Activated T-helper 17 cell treated with anti-CD3 and anti-CD28 coated beads, Interleukin-2, amount 50 U/mL, for 72 hours (primary cell): ENCODE measurements at places on chromosomes 2 and 18. TPM values are rescaled to one million over a fixed set of nuclear protein-coding genes. Genes with fewer than 3 reads are reported as not detected.

The PECR gene
- 27.8 TPM for total RNA-seq

The MC4R gene
- total RNA-seq, result not detected

The SP9 gene
- total RNA-seq, result not detected

The EMILIN2 gene
- 28.8 TPM for total RNA-seq

The ALPI gene
- total RNA-seq, result not detected

The IL1A gene
- total RNA-seq, result 4.3 TPM

The ZEB2 gene
- total RNA-seq, result 27.6 TPM

The COL5A2 gene
- total RNA-seq, result 0.32 TPM

The SERPINB4 gene
- total RNA-seq, result not detected

The CHRND gene
- total RNA-seq, result not detected

The UGT1A8 gene
- 0.42 TPM for total RNA-seq

The TNFAIP6 gene
- not detected for total RNA-seq

The CABLES1 gene
- total RNA-seq, result 2.7 TPM

The LOXL3 gene
- total RNA-seq, result 2.0 TPM

The TANC1 gene
- total RNA-seq, result 1.4 TPM

The TMEFF2 gene
- total RNA-seq, result not detected

The LYG2 gene
- not detected for total RNA-seq

The MARCO gene
- total RNA-seq, result not detected

The HOXD11 gene
- not detected for total RNA-seq

The SNRNP27 gene
- total RNA-seq, result 54.9 TPM

The COPS9 gene
- 151 TPM for total RNA-seq

The COL4A4 gene
- total RNA-seq, result 0.26 TPM

The FAM117B gene
- total RNA-seq, result 26.1 TPM

The OR6B2 gene
- not detected for total RNA-seq

The CFAP221 gene
- total RNA-seq, result not detected

The CNTNAP5 gene
- total RNA-seq, result not detected

The LONRF2 gene
- total RNA-seq, result 0.16 TPM

The PID1 gene
- total RNA-seq, result not detected

The REG1B gene
- total RNA-seq, result not detected

The PLA2R1 gene
- total RNA-seq, result 0.02 TPM

The MEP1B gene
- total RNA-seq, result 0.13 TPM

The DNAJC5G gene
- total RNA-seq, result not detected

The C18orf54 gene
- 11.5 TPM for total RNA-seq

The C2orf78 gene
- not detected for total RNA-seq

The FRZB gene
- total RNA-seq, result not detected

The SERPINB13 gene
- total RNA-seq, result not detected

The TEKT4 gene
- total RNA-seq, result not detected

The GALR1 gene
- total RNA-seq, result not detected

The ACSL3 gene
- total RNA-seq, result 12.9 TPM

The TSPYL6 gene
- not detected for total RNA-seq

The PDCD1 gene
- 77.6 TPM for total RNA-seq

The EVX2 gene
- total RNA-seq, result not detected

The SESTD1 gene
- total RNA-seq, result 9.9 TPM

The MROH2A gene
- total RNA-seq, result not detected

The ADAM23 gene
- total RNA-seq, result 3.3 TPM

The SLC14A1 gene
- 1.1 TPM for total RNA-seq
